ENCODE measurements at places on chromosomes 13 and 19. TPM values are rescaled to one million over a fixed set of nuclear protein-coding genes. Genes with fewer than 3 reads are reported as not detected.

PNMA8A gene
- total RNA-seq = 6.0 TPM

RNF113B gene
- not detected for total RNA-seq

DNA sequence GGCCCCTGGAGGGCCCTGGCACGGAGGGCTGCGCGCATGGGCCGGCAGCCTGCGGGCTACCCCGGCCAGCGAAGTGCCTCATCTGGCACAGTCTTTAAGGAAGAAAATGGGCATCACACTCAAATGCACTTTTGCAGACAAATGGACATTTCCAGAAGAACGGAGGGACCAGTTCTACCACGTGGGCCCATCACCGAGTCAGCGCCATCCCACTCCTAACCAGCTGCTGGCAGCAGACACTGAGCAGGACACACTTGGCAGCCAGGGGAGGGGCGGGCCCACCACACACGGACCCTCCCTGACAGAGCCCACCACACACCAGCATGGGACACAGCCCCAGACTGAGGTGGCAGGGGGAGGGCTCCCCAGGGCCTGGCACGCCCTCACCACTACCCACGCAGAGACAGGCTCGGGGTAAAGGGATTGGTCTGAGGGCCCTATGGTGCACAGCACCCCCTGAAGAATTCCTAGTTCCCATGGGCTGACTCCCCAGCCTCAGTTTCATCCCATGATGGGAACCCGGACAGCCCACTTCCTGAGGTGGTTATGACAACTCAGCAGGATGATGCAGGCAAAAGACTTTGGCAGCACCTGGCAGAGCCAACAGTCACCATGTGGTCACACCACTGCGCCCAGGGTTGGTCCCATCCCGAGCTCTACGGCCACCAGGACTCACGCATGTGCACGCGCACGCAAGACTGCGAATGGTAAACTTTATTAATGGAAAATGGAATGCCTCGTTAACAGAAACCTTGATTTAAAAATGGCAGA, 18.7 kb upstream of the TINCR start:
- DNase-seq = no peak

DNA sequence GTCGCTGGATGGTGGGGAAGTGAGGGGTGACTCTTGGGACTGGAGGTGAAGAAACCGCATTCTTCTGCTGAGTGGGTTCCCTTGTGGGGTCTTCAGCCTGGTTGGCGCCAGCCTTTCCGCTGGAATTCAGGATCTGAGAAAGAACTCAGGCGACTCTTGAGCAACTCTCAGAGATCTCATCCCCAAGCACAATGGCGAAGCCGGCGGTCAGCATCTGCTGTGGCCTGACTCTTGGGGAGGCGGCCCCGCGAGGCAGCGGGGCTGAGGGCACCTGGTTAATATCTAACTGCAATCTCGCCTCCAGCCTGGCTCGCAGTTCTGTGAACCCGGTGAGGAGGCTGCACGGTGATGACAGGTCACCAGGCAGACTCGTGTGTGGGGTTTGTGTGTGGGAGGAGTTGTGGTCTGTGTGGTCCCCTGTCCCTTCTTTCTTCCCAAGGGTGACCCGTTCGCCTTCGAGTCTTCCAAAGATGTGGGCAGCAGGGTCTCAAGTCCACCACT, 883 bp downstream of the ZNF441 start:
- peak; percentile 27 for DNase-seq

DNA sequence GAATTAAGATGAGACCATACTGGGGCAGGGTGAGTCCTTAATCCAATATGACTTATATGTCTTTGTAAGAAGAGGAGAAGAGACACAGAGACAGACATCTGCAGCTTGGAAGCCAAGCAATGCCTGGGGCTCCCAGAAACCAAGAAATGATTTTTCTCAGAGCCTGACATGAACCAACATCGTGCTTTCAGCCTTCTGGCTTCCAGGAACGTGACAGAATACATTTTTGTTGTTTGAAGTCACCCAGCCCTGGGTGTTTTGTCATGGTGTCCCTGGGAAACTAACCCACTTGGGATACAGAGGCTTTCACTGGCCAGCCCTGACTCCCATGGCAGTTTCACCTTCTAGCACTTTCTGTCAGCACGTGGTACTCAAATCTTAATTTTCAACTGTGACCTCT, 95.3 kb upstream of the SLC10A2 start:
- no peak for DNase-seq

DNA sequence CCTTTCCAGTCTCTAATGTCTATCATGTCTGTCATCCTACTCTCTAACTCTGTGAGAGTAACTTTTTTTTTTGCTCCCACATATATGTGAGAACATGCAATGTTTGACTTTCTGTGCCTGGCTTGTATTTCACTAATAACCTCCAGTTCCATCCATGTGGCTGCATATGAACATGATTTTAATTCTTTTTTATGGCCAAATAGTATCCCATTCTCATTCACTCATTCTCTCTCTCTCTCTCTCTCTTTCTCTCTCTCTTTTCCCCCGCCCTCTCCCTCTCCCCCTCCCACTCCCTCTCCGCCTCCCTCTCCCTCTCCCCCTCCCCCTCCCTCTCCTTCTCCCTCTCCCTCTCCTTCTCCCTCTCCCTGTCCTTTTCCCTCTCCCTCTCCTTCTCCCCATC, 52.0 kb downstream of the DNAJC3 start:
- no peak for DNase-seq
